ENCODE measurements at places on chromosomes 7 and 10.

DNA sequence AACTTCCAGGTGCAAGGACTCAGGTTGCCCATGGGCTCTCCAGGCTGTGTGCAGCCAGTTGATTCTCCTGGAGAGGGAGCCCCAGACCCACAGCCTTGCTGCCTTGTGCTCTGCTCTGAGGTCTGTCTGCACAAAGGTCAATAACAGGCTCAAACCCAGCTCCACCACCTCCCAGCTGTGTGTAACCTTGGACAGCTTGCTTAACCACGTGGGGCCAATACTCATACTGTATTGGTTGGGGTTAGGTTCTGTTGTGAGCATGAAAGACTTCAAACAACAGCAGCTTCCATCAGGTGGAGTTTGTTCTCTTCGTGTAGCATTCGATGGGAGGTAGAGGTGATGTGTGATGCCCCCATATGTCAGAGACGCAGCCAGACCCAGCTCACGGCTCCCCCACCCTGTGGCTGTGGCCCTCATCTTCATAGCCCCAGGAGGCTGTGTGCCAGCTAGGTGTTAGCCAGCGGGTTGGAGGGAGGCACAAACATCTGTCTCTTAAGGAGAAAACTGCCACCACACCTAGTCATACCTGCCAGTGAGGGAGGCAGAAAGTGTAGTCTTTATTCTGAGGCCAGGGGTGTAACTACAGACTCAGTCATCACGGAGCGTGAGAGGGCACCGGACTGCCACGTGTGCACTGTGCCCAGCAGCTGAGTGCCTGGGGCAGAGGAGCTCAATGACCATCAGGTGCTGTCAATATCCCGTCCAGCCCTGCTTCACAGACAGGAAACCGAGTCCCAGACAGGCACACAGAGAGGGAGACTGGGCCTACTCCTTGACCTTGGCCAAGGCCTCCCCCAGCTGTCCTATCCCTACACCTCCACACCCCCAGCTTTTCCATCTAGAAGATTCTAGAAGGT lies 8.1 kb upstream of the POLD2 start:
- DNase-seq: no peak

DNA sequence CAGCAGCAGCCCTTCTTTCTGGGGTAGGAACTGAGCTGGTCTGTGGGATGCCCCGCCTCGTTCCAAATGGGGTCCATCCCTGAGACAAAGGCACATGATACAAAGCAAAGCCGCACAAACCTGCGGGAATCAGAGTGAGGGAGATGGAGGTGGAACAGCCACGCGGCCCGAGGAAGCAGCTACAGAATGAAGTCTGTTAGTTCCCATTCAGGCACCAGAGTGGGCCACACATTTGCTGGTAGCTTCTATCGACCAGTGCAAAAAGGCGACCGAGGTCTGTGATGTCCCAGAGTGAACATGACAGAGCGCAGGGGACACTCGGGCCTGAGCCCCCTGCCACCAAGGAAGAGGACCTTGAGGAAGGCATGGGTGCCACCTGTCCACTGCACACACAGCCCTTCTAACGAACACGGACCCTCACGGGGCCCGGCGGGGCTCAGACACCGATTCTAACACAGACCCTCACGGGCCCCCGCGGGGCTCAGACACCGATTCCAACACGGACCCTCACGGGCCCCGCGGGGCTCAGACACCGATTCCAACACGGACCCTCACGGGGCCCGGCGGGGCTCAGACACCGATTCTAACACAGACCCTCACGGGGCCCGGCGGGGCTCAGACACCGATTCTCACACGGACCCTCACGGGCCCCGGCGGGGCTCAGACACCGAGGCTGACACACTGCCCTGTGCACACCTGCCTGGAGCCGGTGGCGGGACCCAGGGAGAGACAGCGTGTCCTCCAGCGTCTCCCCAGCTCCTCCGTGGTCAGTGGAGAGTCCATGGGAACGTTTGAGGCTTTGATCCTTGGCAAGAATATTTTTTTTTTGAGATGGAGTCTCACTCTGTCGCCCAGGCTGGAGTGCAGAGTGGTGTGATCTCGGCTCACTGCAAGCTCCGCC lies 32.8 kb upstream of the FAM20C start:
- DNase-seq: no peak

GRCh38 chr10:114879541-114880158 lies 58.1 kb downstream of the FHIP2A start:
- DNase-seq: no peak

GRCh38 chr7:8295638-8296361 lies 33.8 kb upstream of the ICA1 start:
- peak; percentile 81 for DNase-seq

GRCh38 chr10:76429368-76430060 lies 998.1 kb downstream of the LRMDA start:
- DNase-seq: no peak

DNA sequence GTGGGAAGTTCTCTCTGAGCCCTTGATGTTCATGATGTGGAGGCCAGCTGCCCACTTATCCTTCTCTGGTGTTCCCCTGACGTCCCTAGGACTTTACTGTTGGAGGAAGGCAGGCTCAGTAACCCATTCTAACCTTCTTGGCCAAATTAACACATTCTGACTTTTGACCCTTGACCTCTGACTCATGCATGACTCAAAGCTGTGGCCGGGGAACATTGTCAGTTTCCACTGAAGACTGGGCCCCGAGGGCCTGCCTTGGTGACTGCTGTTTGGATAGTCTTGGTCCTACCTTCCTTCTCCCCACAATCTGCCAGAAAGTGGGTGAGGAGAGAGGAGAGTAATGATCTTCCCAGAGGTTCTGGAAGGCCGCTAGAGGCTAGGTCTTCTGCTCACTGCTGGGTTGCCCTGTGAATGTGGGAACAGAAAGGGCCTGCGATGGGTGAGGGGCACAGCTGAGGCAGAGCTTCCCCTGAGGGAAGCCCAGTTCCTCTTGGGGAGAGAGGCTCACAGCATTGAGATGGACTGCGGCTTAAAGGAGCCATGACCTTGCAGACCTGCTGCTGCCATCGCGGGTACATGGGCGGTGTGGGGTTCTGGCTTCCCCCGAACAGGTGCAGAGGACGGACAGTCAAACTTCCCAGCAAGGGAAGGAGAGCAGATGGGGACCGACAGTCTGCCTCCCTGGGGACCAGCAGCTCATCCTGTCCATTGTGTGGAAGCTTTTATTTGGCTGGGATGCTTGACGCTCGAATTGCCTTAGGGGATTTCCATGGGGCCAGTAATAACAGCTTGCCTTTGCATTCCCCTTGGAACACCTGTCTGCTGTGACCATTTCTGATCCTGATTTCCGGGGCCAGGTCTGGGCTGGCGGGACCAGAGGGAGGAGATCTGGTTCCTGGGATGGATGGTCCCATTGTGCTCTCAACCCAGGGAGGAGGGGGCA lies 43.8 kb downstream of the ADAMTS14 start:
- DNase-seq: peak; percentile 28

DNA sequence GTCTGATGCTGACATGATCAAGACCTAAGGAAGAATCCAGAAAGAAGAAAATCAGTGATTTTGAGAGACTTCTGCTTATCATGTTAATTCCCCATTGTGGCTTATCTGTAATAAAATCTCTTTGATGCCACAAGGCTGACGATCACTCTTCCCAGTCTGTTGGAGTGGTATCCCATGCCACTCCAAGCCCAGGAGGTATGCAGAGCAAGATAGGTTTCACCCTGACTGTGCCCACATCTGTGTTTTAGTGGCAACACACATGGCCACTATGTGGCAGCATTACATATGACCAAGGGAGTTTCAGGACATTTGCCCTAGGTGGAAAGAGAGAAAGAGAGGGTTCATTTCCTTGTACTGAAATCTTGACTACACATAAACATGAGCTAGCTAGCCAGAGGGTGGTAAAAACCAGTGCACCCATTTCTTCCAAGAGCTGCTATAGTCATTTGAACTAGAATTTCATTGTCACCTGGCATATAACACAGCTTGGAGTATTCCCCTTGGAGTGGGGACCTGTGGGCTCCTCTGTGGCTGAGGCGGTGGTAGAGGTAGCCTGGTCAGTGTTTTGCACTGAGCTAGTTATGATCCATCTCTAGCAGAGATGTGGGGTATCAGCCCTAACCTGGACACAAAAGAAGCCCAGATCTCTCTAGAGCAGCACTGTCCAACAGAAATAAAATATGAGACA lies 20.8 kb downstream of the LAMB4 start:
- DNase-seq: no peak

DNA sequence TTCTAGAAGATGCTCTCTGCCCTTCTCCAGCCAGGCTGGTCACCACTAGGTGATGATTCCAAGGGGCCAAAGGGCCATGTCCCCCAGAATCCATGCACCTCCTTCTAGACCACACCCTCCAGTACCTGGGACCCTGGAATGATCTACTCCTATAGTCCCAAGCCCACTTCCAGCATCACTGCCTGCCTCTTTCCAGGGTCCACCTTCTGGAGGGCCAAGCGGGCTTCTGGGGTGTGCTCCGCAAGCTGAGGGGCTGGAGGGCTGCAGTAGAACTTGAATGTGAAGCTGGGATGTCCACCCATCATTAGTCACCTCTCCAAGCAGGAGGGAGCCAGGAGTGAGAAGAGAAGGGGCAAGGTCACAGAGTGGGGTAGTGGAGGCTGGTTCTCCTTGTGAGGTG lies 234.4 kb upstream of the MYO3A start:
- DNase-seq: no peak

GRCh38 chr7:100021297-100021696 lies 5.9 kb downstream of the ZKSCAN1 start:
- DNase-seq: no peak

DNA sequence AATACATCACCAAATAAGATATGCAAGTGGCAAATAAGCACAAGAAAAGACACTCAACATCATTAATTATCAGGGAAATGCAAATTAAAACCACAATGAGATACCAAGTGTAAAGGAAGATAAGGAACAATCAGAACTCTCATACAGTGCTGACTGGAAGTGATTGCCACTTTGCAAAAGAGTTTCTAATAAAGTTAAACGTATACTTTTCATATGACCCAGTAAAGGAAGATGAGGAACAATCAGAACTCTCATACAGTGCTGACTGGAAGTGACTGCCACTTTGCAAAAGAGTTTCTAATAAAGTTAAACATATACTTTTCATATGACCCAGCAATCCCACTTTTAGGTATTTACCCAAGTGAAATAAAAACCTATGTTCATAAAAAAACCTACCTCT lies 12.2 kb upstream of the JMJD1C start:
- DNase-seq: no peak

- no peak for DNase-seq
Measured at GRCh38 chr7:76193466-76193865, 8.2 kb upstream of the SRRM3 start.

- no peak for DNase-seq
Measured at GRCh38 chr7:101306307-101306706, 15.3 kb downstream of the IFT22 start.

GRCh38 chr7:131690441-131690840 lies 134.0 kb upstream of the PODXL start:
- DNase-seq: no peak

DNA sequence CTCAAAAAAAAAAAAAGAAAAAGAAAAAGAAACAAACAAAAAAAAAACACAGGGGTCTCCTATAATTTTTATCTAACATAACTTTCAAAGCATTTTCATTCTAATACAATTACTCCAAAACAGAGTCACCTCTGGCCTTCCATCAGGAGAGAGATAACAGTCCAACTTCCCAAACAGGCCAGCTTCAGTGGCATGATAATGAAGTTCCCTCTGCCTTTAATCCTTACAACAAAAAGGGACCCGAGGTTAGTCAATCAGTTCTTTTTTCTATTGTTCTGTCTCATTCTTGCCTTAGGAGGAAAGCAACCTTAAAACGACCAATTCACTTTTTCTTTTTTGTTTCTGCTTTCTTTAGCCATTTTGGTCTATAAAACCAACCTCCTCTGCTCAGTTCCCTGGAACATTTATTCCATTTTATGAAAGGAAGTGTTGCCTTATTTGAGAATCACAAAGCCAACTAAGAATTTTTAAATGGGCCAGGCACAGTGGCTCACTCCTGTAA lies 16.5 kb upstream of the FXYD4 start:
- DNase-seq: no peak

- peak; percentile 64 for DNase-seq
Measured at GRCh38 chr7:102992938-102993717, 80.3 kb downstream of the LRRC17 start.

DNA sequence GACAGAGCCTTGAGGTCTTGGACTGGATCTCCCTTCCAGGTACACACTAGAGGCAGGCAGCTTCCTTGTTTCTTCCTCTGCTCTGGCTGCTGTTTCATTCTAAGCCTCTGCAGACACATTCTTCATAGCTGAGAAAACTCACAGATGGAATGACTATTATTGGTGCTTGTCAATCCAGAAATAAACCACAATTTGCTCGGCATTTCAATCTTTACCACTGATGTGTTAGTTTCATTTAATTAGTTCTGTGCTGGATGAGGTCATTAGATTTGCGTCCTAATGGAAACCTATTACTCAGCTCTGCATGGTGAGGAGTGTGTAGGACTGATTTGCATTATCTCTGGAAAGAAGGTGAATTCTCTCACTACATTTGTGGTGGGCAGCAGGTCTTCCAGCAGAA lies 392.5 kb downstream of the NRG3 start:
- DNase-seq: no peak

GRCh38 chr7:29797112-29797944 lies 9.0 kb upstream of the WIPF3 start:
- DNase-seq: no peak

DNA sequence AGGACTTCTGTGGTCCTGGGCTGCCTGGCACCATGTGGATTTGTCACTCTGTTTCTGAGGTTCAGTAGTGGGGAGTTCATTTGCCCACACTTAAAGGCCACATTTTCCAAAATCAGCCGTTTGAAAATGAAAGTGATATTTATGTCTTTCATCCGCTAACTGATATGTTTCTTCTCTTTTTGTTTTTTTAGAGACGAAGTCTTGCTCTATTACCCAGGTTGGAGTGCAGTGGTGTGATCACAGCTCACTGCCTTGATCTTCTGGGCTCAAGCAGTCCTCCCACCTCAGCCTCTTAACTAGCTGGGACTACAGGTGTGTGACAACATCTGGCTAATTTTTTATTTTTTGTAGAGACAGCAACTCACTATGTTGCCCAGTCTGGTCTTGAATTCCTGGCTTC lies 58.6 kb downstream of the EBLN1 start:
- no peak for DNase-seq

- DNase-seq: no peak
Measured at GRCh38 chr7:155653803-155654202, 9.3 kb downstream of the RBM33 start.

DNA sequence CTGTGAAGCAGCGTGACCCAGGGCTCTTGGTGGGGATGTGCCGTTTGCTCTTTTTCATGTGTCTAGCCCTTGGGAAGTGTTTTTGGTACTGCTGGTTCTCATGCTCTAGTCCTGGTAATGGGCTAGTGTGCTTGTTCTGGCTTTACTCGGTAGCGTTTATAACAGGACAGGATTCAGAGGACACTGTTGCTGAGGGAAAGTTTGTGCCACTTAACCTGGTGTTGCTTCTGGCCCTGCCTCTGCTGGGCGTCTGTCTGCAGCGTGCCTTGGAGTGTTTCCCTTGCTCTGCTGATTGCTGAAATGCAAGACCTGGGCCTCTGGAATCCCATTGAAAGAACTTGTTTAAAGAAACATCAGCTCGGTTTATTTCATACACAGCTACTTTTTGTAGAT lies 35.0 kb downstream of the INPP5A start:
- DNase-seq: peak; percentile 56

DNA sequence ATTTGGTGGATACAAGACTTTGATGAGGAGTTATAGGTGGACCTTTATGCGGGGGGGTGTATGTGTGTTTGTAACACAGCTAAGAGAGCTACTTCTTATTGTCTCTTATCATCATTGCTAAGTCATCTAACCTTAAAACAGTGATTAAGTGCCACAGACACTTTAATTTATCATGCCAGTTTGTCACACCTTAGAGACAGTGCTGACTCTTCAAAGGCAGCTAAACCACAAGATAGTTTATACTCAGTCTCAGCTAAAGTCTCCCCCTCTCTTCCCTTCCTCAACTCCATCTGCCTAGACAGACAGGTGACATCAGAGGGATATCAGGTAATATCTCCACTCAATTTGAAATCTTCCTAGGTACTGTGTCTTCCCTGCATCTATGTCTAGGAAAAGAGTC lies 42.2 kb downstream of the MYPN start:
- no peak for DNase-seq

All from Panc1 (cell line).